ENCODE measurements at places on chromosomes 5 and 9.
A peak's percentile ranks its signal among the peaks of the same experiment; 100 is the strongest.

GRCh38 chr9:75116306-75116705 lies 28.0 kb downstream of the OSTF1 start:
- no peak for DNase-seq

- DNase-seq: no peak
Observed at GRCh38 chr9:127796225-127796813, 6.4 kb upstream of the FPGS start.

- peak; percentile 46 for DNase-seq
Observed at GRCh38 chr9:1005043-1005667, 28.7 kb downstream of the DMRT3 start.

DNA sequence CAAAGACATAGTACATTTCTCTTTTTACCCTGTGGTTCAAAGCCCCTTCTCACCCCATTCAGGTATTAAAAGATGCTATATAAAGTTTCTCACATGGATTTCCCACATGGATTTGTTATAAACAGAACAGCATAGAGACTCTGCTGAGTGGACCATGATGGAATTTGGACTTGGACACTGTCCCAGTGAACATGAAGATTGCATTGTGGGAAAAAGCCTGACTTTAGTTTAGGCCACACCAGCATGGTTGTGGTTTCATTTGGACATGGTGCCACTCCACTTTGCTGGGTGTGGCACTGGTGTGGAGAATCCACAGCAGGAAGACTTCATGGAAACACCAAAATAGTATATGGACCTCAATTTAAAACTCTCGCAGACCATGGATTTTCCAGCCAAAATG lies 124.6 kb downstream of the ARHGAP26 start:
- DNase-seq: peak; percentile 33

- no peak for DNase-seq
Observed at GRCh38 chr9:101636247-101636646, 41.5 kb upstream of the PPP3R2 start.

- no peak for DNase-seq
Observed at GRCh38 chr5:39195198-39195826, 24.1 kb downstream of the FYB1 start.

GRCh38 chr9:123087359-123087888 lies 54.0 kb downstream of the GPR21 start:
- no peak for DNase-seq

DNA sequence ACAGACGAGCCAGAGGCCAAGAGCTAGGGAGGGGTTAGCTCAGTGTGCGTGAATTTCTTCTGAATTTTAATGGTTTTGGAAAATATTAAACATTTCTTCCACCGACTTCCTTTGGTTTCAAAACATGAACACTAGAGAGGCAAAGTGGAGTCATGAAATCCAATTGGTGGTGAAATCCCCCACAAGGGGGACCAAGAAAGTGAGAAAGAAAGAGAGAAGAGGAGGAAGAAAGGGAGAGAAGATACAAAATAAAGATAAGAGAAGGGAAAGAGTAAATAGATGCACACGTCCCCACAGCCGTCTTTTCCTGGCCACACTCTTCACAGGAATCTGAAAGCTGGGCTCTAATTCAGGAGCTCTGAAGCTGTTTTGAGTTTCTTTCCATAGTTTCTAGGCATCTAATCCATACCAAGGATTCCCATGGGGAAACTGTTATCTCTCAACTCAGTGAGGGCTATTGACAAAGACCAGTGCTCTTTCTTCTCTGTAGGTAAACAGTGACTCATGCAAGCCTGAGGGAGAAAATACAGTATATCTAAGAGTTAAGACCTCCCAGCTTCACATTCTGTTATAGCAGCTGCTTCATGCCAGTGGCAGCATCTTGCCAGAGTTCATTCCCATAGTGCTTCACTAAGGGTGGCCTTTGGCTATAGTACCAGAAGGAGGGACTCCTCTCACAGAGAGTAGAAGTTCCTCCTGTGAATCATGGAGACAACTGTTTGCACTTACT lies 115.8 kb upstream of the LIFR start:
- DNase-seq: no peak
